ENCODE measurements at places on chromosomes 5 and 9. TPM values are rescaled to one million over a fixed set of nuclear protein-coding genes. Genes with fewer than 3 reads are reported as not detected.

The ADAMTSL1 gene
- total RNA-seq, result not detected

The STING1 gene
- 198 TPM for total RNA-seq

GRCh38 chr9:8899511-8899910, 1099.9 kb upstream of the DMAC1 start:
- no peak for DNase-seq

DNA sequence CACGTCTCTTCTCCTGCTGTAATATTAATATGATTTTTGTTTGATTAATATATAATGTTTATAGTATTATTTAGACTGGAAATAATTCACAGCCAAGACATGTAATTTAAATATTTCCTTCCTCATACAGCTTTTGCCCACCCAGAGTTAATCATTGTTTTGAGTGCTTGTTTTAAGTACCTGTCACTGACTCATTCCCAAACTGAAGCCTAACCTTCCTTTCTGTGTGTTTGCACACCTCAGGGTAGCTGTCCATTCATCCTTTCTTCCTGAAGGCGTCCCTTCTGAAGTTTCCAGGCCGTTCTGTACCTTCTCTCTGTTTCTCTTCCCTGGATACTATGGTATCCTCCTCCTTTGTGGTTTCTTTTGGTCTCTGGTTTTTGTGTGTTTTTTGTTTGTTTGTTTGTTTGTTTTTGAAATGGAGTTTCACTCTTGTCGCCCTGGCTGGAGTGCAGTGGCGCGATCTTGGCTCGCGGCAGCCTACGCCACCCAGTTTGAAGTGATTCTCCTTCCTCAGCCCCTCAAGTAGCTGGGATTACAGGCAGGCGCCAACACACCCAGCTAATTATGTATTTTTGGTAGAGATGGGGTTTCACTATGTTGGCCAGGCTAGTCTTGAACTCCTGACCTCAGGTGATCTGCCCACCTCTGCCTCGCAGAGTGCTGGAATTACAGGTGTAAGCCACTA, 312.4 kb downstream of the DOCK8 start:
- DNase-seq, result no peak

DNA sequence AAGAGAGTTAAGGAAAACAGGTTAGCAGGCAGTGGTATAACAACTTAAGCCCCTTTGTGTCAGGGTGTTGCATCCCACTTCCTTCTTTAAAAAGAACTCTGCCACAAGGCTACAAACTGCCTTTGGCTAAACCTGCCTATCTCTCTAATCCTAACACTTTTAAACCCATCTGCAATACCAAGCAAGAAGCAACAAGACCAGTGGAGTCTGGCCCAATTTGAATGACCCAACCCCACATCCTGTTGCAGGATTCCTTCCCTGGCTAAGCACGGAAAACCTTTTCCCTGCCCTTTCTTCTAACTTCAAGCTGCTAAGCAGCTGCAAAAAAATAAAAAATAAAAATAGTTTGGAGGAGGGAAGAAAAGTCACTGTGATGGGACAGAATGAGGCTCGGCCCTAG, 27.1 kb downstream of the ABCA1 start:
- DNase-seq, result no peak

The ARSI gene
- not detected for total RNA-seq

DNA sequence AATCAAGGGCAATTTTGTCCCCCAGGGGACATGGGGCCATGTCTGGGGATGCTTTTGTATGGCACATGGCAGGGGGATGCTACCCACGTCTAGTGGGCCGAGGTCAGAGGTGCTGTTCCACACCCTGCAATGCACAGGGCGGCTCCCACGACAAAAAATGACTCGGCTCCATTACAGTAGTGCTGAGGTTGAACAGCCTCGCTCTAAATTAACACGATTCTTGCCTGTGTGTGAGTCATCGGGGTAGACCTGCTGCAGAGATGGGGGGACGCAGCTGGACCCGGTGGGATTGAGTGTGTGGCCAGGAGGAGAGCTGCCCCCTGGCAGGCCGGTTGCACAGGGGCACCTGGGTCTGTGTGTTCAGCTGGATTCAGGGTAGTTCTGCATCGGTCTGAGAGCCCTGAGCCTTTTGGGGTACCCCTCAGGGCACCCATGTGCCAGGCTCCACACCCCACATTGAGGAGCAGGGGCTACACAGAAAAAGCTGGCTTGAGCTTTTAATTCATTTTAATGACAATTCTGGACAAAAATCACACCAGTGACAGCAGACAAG, 20.0 kb upstream of the COL5A1 start:
- no peak for DNase-seq

- DNase-seq, result no peak
These were observed 30.9 kb downstream of the ZFR start for GRCh38 chr5:32413466-32414263.

DNA sequence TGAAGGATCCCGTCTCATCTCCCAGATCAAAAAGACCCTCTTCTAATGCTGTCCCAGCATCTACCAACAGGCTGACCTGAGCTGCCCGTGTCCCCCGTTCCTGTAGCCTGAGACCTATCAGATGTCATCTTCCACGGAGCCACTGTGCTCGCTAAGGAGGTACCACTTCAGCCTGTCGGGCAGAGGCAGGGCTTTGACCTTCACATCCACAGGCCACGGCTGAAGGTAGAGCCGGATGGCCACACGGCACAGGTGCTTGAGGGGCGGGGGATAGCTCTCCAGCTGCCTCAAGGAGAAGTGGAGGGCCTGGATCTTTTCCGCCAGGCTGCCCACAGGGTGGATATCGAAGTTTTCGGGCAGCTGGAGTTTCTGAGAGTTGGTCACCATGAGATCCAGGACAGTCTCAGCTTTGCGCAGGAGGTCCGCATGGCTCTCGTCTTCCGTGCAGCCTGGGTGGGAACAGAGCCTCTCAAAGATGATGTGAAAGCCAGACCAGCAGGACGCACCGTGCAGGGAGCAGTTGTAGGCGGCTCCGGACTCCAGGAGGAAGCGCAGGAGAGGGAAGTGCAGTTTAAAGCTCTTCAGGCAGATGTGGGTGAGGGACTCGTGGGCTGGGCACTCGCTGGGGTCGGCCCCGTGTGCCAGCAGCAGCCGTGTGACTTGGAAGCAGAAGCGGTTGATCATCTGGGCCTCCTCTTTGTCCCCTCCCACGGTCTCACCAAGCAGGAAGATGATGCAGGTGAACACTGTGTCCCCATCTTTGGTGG, 4.1 kb downstream of the ASB6 start:
- DNase-seq, result peak; percentile 56

GRCh38 chr9:119986713-119987112, 593.3 kb downstream of the CDK5RAP2 start:
- DNase-seq, result no peak

DNA sequence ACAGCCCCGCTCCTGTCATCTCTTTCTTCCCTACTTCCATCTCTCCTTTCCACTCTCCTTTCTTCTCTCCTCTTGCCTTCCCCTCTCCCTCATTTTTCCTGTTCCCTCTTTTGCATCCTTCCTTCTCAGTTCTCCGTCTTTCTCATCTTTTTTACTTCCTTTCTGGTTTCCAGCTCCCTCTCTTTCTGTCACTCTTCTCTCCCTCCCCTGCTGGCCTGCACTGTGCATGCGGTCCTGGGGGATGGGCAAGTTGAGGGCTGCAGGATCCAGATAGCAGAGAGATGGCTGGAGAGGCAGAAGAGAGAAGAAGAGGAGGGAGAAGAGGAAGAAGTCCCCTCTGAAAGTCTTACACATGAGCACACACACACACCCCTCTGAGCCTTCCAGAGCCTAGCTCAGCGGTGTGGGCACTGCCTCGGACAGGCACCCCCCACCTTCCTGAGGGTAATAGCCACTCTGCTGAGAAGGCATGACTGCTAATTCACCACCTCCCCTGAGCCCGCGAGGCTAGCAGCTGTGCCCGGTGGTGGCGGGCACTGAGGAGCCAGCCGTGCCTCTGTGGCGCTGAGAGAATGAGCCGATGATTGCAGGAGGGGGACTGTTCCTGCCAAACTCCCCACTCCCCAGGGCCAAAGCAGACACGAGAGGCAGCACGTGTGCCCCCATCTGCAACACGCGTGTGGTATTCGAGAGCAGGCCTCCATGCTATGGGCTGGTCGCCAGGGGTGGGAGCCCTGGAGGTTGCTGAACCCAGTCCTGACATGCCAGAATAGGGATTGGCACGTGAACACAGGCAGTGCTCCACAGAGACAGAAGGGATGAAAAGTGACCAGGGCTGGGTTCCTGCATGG, 3.7 kb upstream of the CAMK2A start:
- no peak for DNase-seq

The CD274 gene
- total RNA-seq, result 57.6 TPM

The CDHR2 gene
- 0.45 TPM for total RNA-seq

DNA sequence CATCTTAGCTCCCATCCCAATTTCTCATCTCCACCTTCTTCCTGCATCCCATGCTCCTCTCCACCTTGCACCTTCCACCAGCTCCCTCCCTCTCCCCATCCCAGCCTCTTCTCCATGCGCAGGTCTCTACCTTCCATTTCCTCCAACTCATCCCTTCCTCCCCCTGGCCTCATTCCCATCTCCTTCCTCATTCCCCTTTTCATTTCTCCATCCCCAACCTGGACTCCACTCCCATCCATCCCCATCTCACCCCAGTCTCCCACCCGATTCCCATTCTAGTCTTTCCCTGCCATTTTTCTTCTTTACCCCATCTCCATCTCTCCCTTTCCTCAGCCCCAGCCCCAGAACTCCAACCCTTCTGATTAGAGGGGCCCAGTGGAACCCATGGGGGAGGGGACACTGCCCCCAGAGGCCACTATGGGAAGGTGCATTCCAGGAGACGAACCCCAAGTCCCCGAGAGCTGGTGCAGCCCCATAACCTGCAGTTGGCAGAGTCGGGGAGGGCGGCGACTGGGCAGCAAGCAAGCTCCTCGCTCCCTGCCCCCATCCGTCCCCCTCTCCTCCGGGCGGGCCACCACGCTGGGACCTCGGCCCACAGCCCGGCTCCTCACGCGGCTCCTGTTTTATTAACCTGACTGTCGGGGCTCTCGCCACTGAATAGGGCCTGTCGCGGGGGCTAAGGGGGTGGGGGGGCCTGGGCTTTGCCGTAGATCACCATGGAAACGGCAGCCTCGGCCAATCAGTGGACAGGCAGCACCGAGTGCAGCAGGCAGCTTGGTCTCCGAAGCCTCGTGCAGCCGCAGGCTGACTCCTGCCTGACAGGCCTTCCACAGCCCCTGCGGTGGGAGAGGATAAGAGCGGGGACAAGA, 66.7 kb downstream of the PCDH1 start:
- DNase-seq, result peak; percentile 72

DNA sequence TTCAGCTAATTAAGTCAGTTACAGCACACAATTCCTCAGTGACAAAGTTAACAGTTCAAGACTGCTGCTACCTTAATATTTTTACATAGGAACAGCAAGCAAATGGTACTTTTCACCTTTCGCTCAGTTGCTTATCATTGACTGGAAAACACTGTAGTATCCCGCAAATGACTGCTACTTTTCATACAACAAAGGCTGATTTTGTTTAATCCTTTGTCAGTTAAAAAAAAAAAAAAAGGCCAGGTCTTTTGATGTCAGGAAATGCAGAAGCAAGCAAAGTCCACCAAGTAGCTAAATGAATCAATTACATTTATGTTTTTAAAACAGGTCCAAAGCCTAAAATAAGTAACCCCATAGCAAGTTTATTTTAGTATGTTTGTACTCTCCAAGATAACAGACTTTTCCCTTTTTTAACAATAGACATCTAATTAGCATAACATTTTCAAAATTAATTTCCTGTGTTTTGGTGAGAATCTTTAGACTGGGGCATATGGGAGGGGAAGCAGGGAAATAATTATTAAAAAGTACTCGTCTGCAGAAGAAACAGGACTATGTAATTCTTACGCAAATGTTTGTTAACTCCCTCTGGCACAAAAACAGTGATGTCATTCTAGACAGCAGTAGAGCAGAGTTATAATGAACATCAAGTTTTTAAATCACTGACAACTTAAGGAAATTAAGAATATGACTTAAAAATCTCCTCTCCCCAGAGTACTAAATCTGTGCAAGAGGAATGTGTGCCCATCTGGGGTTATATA, 9.6 kb downstream of the PFDN1 start:
- DNase-seq, result no peak

GRCh38 chr5:137497396-137498290, 1.5 kb downstream of the SPOCK1 start:
- no peak for DNase-seq

- DNase-seq, result no peak
These were observed 74.7 kb downstream of the TEK start for GRCh38 chr9:27183701-27184100.

The TRMO gene
- total RNA-seq, result 13.0 TPM

The NR4A3 gene
- total RNA-seq, result 51.1 TPM

DNA sequence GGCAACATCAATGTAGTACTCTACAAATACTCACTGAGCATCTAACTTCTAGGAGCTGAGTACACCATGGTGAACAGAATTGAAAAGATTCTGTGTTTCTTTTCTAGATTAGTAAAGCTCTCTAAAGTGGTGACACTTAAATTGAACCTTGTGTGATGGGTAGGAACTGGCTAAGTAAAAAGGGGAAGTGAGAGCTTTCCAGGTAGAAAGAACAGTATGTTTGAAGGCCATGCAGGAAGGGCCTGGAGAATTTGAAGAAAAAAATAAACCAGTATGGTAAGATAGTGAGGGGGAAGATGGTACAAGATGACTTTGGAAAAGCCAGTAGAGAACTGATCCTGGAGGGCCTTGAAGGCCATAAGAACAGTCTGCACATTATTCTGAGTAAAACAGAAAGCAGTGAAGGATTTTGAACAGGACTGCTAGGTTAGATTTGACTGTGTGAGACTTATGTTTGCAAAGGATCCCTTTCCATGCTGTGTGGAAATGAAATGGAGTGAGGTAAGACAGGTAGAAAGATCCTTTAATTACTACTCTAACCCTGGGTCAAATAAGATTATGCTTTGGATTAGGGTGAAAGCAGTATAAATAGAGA, 46.7 kb upstream of the UBQLN1 start:
- DNase-seq, result no peak

The INSL4 gene
- total RNA-seq, result not detected

GRCh38 chr9:38031594-38031993, 37.4 kb downstream of the SHB start:
- no peak for DNase-seq

DNA sequence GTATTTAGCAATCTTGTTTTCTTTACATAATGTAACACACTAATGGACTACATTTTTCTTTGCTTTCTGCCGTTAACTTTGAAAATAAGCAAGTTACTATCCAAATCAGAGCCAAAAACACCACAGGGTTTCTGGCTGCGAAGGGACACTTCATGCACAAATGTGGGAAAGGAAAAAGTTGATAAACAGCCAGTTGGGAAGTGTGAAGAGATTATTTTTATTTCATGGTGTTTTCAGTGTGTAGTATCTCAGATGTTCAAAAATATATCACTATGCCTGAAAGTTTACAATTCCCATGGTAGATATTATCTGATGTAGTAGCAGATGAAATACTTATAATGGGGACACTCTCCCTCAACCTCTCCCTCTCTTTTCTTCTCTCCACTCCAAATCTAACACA, 135.3 kb downstream of the CETN3 start:
- no peak for DNase-seq

All from activated CD4-positive, alpha-beta T cell treated with anti-CD3 and anti-CD28 coated beads, Interleukin-2, amount 10 ng/mL, durations not matched to agents 24 days and 14 days (primary cell).